Mucosa of gallbladder (tissue), 1 donor: ENCODE measurements at places on chromosomes 6 and 20. TPM values are rescaled to one million over a fixed set of nuclear protein-coding genes. Genes with fewer than 3 reads are reported as not detected.

MOXD1 gene
- total RNA-seq: 3.8 TPM

GRCh38 chr6:169269180-169270076 lies 15.8 kb upstream of the THBS2 start:
- peak; percentile 56 for DNase-seq

GRCh38 chr6:163496205-163496604 lies 81.7 kb downstream of the QKI start:
- DNase-seq: no peak

GRCh38 chr6:131353106-131353505 lies 217.8 kb downstream of the AKAP7 start:
- no peak for DNase-seq

DNA sequence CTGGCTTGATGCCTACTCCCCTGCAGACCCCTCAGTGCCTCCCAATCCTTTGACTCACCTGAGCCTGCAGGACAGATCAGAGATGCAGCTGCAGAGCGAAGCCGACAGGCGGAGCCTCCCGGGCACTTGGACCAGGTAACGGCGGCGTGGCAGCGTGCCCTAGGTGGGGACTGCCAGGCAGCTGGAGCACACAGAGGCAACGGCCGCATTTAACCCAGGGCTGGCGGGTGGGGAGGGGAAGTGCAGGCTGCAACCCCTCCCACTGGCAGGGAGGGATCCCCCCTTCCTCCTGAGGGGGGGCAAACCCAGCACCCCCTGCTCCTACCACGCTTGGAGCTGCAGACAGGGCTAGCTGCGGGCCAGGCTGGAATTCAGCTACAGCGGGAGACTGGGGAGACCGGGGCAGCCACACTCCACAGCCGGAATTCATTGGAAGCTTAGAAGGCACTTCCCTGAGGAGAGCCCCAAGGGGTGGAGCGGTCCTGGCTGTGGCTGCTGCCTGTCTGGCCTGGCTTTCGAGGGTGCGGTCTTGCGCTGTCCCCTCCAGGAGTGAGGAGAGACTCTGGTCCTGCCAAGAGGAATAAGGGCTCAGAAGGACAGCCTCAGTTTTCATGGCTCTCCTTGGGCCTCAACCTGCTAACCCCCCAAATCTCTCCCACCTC lies at the start of gene MATN4:
Gene MATN4 (minus strand): TSS at position 183 of the 662 bp plus-strand sequence. CDS start 2,717 bp downstream, outside the sequence.
- DNase-seq: no peak

GRCh38 chr6:69668916-69669315 lies 127.9 kb downstream of the LMBRD1 start:
- DNase-seq: no peak
